A673 (cell line): ENCODE measurements at places on chromosomes 7 and 10. TPM values are rescaled to one million over a fixed set of nuclear protein-coding genes. Genes with fewer than 3 reads are reported as not detected.
A peak's percentile ranks its signal among the peaks of the same experiment; 100 is the strongest.

DNA sequence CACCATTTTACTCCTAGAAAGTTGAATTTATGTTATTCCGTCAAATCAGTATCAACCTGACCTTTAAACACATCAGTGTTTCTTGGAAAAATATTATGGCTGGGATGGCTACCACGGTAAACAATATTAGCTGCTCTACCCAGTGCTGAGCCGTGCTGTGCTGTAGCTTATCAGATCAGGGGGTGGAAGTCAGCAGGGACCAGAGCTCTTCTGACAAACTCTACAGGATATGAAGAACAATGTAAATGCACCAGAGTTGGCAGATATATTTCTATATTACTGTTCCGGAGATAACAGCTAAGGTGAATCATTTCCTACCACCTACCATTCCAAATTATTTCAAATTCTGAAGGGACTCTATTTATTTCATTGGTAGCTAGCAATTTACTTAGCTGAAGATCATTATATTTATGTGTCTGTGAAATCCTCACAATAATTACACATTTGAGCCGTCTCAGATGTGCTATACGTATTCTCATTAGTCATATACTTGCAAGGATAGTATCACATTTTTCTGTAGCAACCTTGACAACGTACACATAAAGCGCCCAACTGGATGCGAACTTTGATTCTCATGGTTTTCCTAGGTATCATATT, 76.5 kb downstream of the TEX36 start:
- H3K4me3 ChIP-seq = no peak overlapping the region
- H3K27me3 ChIP-seq = no peaks in the 10 kb centered on the region
- no peaks in the 10 kb centered on the region for H3K36me3 ChIP-seq
- no peak overlapping the region for H3K27ac ChIP-seq
- no peaks in the 10 kb centered on the region for H3K4me1 ChIP-seq

DNA sequence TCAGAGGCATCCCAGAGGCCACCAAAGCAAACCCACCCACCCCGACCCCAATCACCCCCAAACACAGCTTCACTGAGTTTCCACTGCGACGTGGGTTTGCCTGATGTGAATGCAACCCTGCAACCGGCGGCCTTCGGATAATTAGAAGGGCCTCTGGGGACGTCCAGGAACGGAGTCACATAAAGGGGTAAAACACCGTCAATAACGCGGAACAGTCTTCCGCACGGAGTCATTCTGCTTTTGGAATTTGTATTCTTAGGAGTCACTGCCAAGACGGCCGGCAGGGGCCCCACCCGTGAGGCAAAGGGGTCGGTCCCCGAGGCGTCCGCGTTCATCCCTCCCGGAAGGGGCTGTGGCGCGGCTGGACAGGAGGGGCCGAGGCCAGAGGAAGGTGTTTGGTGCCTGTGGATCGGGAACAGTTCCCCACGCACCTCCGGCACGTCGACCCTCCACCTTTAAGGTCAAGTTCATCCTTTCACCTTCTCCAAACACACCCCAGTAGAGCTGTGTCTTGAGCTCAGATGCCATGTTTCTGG, 36.7 kb upstream of the PDGFA start:
- no peak for DNase-seq
- no peak overlapping the region for H3K27ac ChIP-seq
- H3K36me3 ChIP-seq = no peaks in the 10 kb centered on the region
- H3K4me1 ChIP-seq = no peaks in the 10 kb centered on the region
- H3K27me3 ChIP-seq = no peaks in the 10 kb centered on the region

DNA sequence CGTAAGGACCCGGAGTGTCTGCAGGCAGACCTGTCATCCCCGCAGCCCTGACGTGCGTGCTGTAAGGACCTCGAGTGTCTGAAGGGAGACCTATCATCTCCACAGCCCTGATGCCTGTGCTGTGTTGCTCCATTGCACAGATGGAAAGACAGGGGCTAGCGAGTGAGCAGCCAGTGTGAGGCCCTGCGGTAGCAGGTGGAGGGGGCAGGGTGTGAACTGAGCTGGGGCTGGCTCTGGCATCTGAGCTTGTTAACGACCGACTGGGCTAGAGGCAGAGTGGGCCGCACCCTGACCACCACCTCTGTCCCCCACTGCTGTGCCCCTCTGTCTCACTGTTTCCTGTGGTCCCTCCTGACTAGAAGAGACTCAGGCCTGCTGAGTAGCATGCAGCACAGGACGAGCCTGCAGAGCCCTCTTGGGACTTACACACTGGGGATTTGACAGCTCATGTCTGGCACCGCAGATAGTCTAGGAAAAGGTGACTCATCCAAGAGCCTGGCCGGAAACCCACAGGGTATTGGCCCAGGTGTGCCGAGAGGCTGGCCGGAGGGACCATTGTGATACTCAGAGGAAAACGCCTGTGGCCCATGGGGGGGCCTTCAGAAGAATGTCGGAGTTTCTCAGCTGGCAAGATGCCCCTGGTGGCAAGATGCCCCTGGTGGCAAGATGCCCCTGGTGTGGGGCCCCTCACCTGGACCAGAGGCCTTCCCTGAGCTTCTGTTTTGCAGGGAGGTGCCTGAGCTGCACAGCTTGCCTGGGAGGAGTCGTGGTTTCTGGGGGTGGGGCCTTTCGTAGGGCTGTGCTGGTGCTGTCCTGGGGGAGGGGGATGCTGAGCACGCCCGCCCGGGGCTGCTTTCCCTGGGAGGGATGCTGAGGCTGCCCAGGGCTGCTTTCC, 34.3 kb downstream of the INPP5A start:
- peaks cover 8% of the 10 kb centered on the region for H3K4me1 ChIP-seq
- H3K27me3 ChIP-seq = no peaks in the 10 kb centered on the region
- DNase-seq = peak; percentile 64
- H3K4me3 ChIP-seq = no peak overlapping the region

SMKR1 gene
- 1.5 and 1.7 TPM in 2 replicates for total RNA-seq

PNLIP gene
- total RNA-seq = not detected in 2 replicates
